ENCODE measurements at places on chromosomes 6 and 20.

DNA sequence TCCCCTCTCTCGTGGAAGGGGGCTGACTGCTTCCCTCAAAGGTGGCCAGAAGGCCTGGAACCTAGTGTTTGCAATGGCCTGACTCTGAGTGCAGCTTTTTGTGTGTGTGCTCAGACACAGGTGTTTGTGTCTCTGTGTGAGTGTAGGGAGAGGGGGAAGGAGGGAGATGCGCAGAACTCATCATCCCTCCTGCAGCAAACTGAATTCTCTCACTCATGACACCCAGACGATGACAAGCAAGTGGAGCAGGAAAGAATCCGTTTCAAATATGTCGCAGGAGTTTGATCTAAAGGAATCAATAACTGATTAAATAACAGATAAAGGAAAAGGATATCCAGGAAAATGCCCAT is 101.4 kb downstream of the TNFAIP3 start:
- DNase-seq = no peak

GRCh38 chr6:147459780-147460179 is 48.7 kb upstream of the SAMD5 start:
- no peak for DNase-seq

DNA sequence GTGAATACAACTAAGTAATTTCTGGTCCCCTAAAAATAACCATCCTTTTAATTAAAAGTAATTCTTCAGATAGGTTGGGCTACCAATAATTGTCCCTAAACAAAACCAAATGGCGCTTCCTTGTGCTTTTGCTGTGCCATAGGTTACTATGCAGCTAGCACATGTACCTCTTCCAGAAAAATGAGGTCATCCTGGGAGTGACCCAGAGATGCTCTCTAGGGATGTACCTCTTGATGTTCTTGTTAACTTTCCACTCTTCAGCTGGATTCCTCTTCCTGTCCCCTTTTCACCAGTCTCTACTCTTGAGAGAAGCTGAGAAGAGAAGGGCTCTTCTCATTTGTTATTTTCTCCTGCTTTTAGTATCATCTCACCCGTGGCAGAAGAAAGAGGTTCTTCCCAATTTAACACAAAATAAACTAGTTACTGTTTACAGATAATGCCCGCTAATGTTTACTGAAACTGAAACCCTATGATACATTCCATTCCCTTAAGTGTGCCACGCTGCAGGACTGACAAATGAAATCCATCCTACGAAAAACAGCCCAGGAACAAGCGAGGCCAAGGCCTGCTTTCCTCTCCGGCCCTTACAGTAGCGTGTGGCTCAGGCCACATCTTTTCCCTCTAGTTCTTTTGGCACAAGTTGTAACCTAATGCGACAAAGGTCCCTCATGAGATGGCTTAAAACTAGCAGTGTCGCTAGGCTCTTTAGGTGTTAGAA is 24.2 kb downstream of the MRS2 start:
- DNase-seq = no peak

GRCh38 chr6:33438978-33439594 is 15.3 kb upstream of the ZBTB9 start:
- no peak for DNase-seq

- DNase-seq = no peak
Measured at GRCh38 chr20:37981568-37981967, 51.7 kb downstream of the TTI1 start.

DNA sequence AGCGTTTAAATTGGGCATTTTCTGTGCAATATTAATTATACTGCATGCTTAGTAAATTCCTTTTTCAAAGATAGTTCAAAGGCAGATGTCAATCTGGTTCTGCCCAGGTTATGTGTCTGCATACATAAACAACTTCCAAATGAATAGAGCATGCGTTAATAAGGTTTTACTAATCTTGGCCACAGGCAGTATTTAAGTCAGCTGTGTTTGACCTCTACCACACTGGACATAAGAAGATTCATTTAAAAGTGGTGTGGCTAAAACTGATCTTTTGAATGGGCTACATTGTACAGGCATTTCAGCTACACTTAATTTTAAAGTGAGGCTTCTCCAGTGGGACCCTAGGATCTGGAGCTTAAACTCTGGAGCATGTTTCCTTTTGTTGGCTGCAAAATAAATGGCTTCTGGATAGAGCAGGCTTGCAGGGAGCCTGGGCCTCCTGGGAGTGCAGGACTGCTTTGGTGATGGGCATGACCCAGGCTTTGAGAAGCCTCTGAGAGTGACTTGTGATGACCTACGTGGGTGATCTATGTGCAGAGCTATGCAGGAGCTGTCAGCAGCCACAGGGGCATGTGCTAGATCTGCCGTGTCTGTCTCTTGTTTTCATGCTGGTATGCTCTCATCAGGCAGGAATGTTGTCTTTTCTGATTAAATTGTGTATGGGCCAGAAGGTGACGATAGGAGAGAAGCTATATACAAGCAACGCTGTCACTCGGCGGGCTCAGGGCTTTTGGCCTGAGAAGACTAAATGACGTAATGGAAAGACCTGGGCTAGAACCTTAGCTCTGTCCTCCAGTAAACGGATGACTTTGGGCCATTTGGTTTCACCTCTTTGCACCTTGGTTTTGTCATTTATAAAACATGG is 331.2 kb downstream of the QKI start:
- no peak for DNase-seq

- no peak for DNase-seq
Measured at GRCh38 chr6:4446982-4447381, 311.6 kb upstream of the ECI2 start.

GRCh38 chr6:2797564-2798031 is 32.4 kb downstream of the WRNIP1 start:
- DNase-seq = no peak

DNA sequence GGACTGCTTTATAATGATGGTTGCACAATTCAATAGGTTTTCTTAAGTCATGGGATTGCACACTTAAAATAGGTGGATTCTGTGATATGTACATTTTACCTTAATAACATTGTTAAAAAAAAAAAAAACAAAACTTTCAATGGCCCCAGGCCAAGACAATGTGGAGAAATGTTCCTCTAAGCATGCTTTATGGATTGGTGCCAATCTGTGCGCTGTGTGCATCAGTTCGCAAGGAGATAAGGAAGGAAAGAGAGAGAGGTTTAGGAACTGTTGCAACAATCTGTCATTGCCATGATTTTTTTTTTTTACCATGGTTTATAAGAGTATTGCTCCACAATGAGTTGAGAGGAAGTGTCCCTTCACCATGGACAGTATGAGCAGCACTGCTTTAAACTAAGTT is 399.6 kb downstream of the PTPRT start:
- no peak for DNase-seq

DNA sequence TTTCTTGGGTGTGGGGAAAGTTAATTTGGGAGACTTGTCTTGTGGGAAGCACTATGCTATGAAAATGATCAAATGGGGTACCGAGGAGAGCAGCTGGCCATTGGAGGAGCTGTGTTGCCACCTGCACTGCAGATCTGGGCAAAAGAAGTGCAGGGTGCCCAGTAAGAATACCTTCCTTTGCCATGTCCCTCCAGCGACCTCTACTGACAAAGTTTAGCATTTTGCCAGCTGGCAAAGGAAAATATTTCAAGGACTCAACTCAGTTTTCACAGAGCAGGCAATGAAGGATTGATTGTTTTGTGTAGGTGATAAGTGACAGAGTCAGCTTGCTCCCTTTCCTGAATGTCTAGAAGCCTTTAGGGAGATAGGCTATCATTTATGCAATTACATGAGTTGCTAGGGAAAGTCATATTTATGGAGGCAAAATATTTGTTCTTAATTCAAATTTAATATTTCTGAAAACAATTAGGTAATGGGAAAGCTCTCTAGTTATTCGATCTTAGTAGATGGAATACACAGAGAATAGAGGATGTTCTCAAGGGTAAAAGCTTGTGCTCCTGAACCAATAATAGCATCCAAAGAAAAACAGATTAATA is 118.4 kb downstream of the FARS2 start:
- no peak for DNase-seq

- no peak for DNase-seq
Measured at GRCh38 chr6:95413789-95414188, 163.5 kb upstream of the MANEA start.

DNA sequence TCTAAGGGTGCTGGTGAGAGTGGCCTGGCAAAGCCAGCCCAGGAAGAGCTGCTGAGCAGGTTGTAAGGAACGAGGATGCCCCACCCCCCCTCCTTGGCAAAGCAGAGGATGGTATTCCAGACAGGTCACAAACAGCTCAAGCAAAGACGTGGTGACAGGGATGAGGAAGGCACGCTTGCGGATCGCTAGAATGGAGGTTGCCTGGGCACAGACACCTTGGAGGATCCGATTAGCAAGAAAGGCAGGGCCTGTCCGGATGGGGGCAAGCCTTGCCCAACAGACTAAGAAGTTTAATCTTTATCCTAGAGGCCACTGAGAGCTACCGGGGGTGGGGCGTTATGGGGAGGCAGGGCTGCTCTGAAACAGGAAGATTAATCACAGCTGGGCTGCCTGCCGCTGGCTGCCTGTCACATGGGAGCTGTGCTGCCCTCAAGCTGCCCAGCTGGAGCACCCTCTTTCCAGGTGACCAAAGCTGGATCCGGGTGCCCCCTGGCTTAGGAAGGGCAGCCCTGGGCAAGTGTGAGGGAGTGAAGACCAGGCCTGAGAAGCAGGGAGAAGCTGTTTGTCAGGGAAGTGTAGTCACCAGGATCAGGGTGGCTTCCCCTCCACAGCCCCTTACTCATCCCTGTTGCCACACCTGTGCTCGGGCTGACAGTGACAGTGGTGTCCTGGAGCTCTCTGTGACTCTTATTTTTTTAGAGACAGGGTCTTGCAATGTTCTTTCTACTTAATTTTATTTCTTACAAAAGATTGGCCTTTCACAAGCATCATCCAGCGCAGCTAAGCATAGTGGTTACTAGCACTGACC is 9.1 kb upstream of the MAPK13 start:
- DNase-seq = no peak

GRCh38 chr6:52517502-52518278 is 59.2 kb downstream of the TRAM2 start:
- no peak for DNase-seq

- DNase-seq = no peak
Measured at GRCh38 chr6:51812231-51812630, 275.2 kb downstream of the PKHD1 start.

- DNase-seq = no peak
Measured at GRCh38 chr20:12638633-12639312, 370.0 kb upstream of the SPTLC3 start.

DNA sequence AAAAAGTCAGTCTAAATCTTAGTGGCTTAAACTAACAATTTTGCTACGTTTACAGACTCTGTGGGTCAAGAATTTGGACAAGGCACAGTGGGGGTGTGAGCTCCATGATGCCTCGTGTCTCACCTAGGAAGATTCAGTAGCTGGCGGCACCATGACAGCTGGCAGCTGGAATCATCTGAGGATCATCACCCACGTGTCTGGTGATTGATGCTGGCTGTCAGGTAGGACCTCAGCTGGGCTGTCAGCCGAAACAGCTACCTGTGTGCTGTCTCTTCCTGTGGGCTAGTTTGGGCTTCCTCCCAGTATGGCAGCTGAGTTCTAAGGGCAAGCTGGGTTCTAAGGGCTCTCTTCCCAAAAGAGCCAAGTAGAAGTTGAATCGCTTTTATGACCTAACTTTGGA is 26.4 kb upstream of the DLGAP4 start:
- no peak for DNase-seq

- DNase-seq = no peak
Measured at GRCh38 chr20:15840636-15841301, 732.5 kb downstream of the KIF16B start.

DNA sequence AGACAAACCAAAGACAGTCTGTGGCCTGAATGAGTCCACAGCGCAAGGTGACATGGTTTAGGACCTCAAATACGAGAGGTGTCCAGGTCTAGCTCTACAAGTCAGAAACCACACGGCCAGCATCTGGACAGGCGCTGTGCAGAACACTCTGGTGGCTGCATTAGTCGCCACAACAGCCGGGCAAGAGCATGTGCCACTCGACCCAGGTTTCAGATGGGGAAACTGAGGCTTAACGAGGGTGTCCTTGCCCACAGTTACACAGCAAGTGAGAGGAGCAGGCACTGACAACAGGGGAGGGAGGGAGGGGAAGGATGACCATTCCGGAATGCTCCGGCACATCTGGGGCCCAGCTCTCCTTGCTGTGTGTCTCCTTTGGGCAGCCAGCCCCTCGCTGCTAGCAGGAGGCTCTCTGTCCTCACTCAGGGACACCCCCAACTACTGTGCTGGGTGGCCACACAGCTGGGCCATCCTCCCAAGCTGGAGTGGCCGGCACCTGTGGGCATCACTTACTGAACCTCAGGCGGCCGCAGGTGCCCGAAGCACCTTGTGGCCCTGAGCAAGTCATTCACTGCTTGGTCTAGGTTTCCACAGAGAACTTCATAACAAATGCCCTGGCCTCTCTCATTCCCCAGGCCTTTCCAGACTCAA is 6.6 kb downstream of the DLL1 start:
- no peak for DNase-seq

GRCh38 chr20:24958506-24959385 is 9.7 kb downstream of the CST7 start:
- DNase-seq = no peak

DNA sequence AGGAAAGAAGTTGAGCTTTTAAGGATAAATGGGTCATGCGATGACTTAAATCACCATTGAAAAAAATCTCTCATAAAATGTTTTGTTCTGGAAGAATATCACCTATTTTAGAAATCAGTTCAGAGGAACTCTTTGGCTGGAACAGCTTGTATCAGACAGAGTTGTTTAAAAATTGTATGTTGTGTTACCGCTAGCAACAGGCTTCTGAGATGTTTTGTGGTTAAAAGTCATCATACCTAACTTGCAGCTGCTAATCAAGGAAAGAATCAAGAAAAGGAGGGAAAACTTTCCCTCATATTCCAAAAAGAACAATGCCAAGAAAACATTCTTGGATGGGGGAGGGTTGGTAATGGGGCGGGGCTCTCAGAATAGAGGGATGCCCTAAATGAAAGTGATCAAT is 220.7 kb upstream of the CITED2 start:
- DNase-seq = no peak

DNA sequence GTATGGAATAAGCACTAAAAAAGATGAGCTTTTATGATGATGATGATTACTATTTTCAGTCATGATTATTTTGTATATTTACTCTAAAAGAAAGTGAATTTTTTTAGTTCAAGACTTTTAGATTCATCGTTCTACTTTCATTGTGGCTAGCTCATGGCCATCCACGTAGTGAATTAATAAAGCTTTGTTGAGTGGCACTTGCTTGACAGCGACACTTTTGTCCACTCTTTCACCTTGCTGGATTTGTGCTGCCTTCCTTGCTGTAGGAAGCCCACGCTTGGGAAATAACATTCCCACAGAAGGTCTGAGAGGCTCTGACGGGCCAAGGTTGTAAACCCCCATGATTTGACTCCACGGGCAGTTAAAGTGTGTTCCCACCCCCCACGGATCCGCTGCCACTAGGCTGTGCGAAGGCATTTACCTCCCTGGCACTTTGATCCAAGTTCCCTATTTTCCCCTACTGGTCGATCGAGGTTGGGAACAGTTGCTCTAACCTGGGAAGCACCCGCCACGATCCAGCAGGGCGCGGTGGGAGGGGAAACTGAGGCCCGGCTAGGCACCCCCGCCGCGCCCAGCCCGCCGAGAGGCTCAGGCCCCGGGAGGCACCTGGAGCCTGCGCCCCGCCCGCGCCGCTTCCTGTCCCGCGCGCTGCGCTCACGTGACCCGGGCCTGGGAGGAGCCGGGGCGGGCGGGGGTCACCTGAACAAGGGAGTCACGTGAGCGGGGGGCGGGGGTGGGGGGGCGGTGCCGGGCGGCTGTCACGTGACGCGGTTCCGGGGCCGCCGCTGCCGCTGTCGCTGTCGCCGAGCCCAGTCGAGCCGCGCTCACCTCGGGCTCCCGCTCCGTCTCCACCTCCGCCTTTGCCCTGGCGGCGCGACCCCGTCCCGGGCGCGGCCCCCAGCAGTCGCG is at the start of gene IGF2R:
Gene IGF2R, plus strand, starts transcription at position 788 of the 909 bp plus-strand sequence. CDS start 165 bp downstream, outside the sequence.
- DNase-seq = peak; percentile 86

GRCh38 chr6:128963561-128963960 is 80.6 kb downstream of the LAMA2 start:
- DNase-seq = no peak

- DNase-seq = no peak
Measured at GRCh38 chr6:106745197-106745770, 115.9 kb downstream of the QRSL1 start.
